Lung microvascular endothelial cell (primary cell): ENCODE measurements at places on chromosomes 11 and 22.

DNA sequence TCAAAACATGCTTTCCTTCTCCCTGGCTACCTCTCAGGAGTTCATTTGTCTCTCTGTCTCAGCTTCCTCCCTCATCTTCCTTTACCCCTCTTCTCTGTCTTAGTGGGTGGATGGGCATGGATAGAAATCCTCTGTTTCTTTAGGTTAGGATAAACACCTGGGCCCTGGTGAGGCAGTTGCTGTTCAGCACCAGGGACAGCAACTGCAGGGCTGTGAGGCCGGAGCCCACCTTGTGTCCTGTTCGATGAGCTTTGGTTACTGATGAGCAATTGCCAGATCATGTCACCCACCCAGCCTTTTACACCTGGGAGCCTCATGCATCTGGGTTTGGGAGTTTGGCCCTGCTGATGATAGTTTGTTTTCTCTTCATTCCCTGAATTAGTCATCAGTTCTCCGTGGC, 6.1 kb upstream of the CRYBB3 start:
- DNase-seq, result no peak

- DNase-seq, result no peak
Measured at GRCh38 chr11:11985016-11985715, 23.3 kb downstream of the DKK3 start.

DNA sequence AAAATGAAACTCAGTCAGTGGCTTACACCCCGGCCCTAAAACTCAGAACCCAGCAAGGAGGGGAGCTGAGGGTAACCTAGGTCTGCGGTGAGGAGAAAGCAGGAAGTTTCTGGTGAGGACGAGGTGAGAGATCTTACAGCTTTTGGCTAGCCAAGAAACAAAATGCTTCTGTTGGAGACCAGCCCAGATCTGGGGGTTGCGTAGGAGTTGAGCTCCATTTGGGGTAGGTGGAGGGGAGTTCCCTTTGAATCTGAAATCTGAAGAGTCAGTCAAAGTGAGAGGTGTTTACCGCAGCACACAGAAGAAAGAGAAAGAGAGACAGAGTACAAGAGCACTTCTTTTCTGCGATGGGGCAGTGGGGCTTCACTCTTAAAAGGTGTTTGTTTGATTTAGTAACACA, 29.6 kb downstream of the EHF start:
- DNase-seq, result no peak

- no peak for DNase-seq
Measured at GRCh38 chr22:37842015-37842793, 1.9 kb downstream of the ANKRD54 start.

DNA sequence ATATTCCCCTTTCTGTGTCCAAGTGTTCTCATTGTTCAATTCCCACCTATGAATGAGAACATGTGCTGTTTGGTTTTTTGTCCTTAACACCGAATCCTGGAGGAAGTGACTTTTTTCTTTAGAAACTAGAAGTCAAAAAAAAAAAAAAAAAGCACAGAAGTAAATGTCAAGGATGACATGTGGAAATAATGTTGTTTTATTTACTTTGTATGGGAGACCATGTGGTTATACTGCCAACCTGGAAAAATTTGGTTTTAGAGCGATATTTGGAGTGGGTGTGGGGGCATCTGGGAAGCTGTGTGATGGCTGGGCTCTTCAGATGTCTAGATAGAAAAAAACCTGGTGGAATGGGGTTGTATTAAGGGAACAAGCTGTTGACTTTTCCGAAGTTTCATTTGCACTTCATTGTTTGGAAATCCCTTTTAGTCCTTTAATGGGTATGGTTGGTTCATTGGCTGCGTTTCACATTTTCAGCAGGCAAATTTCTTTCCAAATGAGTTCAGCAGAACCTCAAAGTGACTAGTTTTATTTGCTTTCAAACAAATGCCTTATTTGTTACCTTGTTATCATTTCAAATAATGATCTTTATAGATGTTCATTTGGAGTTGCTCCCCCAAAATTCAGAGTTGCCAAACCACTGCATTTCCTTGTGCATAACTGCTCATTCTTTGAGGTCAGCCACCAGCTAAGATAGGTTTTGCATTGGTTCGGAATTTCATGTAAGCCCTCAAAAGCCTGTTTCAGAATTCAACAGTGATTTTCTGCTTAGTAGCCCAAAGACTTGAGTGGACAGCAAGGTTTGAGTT, 508.2 kb downstream of the METTL15 start:
- DNase-seq, result no peak

- DNase-seq, result peak; percentile 47
Measured at GRCh38 chr22:50236731-50237409, 8.0 kb downstream of the TUBGCP6 start.

DNA sequence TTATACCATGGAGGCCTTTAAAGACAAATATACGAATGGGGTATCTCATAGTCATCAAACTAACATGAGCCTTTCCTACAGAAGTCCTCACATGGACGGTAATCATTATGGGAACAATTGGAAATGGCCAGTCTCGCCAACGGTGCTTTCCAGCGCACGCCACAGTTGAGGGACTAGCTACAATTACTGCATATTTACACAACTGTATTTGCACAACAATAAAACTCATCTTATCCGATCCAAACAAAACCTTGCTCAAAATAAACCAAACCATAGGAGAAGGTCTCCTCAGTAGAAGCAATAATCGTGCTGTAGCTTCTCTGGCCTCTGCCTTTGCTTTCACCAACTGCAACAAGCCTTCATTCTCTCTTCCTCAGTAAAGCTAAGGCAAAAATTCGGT, 5.9 kb downstream of the CADM1 start:
- no peak for DNase-seq

DNA sequence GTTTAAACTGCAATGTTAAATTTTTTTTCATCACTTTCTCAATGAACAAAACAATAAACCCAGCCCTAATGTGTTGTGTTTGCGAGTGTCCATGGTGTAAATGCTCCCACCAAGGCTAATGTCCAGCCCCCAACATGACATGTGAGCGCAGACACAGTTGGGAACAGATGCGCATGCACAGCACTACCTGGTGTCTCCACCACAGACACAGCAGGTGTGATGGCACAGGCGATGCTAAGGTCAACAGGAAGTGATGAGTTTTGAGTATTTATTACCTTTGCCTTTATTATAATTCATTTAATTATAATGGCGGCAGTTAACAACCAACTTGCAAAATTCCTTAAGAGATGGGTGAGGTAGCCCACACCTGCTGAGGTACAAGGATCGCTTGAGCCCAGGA, 42.9 kb downstream of the MICAL3 start:
- no peak for DNase-seq

DNA sequence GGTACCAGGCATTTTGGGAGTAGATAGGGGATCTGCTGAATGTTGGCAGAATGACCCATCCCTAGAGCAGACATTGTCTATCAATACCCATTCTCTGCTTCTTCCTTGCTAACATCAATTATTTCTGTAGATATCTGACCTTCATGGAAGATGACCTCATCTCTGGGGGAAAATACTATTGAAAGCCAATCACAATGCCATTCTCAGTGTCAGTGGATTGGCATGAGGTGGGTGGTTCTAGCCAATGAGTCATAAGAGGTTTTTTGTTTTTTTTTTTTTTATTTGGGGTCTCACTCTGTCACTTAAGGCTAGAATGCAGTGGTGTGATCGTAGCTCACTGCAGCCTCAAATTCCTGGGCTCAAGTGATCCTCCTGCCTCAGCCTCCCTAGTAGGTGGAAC, 42.5 kb downstream of the SNX19 start:
- no peak for DNase-seq

DNA sequence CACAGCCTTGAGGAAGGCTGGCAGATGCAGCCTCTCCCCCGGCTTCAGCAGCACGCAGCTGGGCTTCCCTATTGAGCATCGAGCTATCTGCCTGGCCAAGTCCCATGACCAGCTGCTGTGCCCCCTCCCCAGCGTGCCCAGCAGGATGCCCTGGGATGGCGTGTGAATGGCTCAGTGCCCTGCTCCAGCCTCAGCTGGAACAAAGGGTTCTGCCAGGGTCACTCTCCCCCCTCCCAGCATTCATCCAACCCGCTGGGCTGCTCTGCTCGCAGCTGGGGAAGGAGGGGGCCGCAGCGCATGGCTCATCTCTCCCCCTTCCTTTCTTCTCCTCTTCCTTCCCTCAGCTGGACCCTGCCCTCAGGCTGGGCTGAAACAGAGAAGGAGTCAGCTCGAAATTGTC, 14.5 kb downstream of the LRP4 start:
- DNase-seq, result no peak

DNA sequence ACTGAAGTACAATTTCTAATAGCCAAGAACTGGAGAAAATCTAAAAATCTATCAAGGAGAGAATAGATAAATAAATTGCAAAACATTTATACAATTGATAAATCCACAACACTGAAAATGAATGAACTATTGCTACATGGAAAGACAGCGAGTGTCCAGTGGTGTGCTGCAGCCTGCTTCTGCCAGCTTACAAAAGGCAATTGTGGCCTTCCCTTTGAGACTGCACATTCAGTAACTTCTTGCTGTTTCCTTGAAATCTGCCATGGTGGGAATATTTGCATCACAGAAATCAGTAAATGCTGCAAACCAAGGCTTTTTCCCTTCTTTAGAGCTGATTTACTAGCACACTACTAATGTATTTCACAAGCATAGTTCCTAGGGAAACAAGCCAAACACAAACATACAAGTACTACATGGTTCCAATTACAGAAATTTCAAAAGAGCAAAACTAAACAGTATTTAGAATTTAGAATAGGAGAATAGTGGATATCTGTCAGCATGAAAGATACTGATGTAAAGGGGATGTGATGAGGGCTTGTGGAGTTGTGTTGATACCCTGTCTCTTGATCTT, 76.9 kb upstream of the TRIM77 start:
- DNase-seq, result no peak

- DNase-seq, result peak; percentile 93
Measured at GRCh38 chr11:8671193-8671612, 11.3 kb downstream of the TRIM66 start.

DNA sequence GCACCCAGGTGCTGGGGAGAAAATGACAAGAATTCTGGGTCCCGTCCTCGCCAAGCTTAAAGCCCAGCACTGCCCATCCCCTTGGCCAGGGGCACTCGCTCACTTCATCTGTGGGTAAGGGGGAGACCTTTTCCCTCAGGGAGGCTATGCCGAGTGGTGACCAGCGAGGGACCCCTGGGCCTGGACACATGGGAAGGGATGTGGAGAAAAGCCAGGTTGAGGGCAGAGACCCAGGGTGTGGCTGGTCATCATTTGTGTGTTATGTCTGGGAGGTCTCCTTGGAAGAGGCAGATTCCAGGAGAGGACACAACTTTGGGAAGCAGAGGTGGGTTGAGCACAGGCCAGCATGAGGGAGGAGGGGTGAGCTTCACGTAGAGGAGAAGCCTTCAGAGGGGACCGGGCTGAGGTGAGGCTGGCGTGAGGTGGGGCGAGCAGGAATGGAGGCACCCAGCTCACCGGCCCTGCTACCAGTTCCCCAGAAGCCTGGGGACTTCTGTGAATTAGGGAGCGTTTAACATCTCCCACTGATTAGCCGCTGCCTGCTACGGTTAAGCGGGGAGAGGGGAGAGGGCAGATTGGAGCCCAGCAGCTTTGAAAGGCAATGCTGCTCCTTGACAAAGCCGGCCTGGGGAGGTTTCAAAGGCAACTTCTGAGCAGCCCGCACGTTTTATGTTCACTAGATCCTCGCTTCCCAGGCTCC, 25.8 kb upstream of the NECTIN1 start:
- no peak for DNase-seq

- DNase-seq, result no peak
Measured at GRCh38 chr11:16876053-16876752, 137.8 kb downstream of the C11orf58 start.

DNA sequence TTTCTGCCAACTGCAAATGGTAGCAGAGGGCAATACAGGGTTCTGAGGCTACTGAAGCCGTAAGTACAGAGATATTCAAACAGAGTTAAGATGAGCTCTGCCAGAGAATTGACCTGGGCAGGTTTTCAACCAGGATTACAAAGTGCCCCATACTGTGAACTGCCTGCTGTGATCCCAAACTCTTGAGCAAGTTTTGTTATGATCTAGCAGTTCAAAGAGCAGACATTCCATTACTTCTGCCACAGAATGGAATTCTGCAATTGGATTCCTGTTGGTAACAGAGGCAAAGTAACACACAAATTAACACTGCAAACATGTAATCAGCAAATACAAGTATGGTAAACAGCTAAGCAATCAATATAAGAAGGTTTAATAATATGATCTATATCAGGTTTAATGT, 31.2 kb downstream of the ALG9 start:
- DNase-seq, result no peak

DNA sequence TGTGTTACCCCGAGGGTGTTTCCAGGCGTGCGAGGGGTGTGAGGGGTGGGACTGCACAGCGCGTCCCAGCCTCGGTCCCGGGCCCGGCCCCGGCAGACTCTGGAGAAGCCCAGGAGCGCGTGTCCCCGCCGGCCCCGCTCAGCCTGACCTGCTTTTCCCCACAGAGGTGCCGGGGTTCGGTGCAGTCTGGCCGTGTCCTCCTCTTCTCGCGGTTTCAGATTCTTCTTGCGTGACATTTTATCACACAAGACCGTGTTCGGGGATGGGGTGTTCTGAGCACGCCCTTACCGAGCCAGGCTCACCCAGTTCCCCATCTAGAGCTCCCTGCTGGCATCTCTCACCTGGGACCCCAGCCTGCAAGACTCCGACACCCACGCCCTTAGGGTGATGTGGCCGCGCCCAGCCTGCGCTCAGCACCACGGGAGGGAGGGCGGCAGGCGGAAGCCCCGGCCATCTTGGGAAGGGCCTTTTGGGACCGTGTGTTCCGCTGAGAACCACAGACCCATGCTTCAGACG, 775.6 kb downstream of the BRD1 start:
- DNase-seq, result no peak

DNA sequence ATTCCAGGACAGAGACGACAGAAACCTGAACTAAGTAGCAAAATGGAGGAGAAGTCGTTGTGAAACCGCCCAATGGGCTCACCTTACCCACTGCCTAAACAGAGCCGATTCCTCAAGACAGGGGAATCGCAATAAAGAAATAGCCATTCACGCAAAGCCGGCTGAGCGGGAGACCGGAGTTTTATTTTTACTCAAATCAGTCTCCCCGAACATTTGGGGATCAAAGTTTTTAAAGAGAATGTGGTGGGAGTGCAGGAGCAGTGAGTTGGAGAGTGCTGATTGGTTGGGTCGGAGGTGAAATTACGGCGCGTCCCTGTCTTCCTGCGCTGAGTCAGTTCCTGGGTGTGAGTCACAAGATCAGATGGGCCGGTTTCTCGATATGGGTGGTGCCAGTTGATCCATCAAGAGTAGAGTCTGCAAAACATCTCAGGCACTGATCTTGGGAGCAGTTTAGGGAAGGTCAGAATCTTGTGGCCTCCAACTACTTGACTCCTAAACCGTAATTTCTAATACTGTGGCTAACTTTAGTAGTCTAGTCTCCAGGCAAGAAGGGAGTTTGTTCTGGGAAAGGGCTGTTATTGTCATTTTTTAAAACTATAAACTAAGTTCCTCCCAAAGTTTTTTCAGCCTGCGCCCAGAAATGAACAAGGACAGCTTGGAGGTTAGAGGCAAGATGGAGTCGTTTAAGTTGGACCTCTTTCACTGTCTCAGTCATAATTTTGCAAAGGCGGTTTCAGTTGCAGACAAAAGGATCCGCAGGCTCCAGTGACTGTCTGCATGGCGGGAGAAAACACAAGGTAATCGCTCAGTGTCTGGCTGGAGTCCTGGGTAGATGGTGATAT, 34.1 kb downstream of the OR4D9 start:
- DNase-seq, result no peak

GRCh38 chr11:88324562-88325345, 12.8 kb downstream of the CTSC start:
- peak; percentile 51 for DNase-seq
